RCC 7860 (cell line): ENCODE measurements at places on chromosomes 1 and 21.

GRCh38 chr1:59596432-59596831, 218.3 kb upstream of the HOOK1 start:
- peak; percentile 77 for DNase-seq

- DNase-seq: peak; percentile 31
Observed at GRCh38 chr1:81920245-81920740, 119.6 kb downstream of the ADGRL2 start.

DNA sequence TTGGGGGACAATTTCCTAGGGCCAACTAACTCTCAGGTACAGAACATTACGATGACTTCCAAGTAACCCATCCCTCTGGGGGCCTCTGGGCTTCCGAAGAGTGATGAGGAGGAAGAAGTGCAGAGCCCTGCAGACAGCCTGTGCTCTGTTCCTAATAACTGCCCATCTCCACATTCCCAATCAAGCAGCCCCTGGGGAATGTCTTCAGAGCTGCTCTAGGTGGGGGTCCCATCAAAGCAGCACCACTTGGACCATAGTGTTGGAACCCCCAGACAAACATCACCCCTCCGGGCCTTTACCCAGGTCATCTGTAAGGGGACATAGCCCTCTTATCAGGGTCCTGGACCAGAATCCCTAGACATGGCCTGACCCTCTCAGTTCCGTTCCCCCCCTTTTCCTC, 357.3 kb downstream of the NPHP4 start:
- DNase-seq: no peak

DNA sequence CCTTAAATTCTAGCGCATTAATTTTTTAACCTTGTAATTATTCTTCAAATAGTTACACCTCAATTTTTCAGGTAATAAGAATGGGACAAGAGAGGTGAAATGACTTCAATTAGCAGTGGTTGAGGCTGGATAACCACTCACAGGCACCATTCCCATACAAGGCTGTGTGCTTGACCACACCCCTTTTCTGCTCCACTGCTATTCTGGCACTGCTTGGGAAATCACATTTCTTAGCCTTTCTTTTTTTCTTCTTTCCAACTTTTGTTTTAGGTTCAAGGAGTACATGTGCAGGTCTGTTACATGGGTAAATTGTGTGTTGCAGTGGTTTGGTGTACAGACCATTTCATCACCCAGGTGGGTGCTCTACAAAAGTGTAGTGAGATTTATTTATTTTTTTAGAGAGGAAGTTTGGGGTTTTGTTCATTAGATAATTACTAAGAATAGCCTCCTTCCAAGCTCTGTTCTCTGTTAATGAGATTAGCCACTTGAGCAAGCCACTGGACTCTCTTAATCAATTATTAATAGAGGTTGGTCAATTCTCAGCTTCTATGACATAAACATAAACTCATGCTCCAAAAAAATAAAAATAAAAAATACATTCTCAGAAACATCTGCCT, 14.4 kb downstream of the ILDR2 start:
- no peak for DNase-seq

DNA sequence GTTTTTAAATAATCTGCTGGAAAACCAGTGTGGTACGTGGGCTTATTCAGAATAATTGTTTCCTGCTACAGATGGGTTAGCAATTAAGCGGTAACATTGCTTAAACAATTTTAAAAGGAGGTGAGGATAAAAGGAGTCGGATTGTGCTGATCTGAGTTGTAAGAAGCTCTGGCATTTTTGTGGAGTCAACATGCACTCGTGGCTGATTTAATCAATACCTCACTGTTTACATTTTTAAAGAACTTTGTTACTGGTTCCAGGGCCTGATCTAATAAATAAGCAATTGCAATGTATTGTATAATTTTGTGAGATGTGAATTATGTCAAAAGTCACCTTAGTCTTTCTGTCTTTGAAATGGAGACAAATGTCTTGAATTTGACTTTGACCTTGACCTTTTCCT, 474.0 kb downstream of the SETD4 start:
- DNase-seq: no peak

- no peak for DNase-seq
Observed at GRCh38 chr1:160453443-160453842, 53.1 kb downstream of the VANGL2 start.

DNA sequence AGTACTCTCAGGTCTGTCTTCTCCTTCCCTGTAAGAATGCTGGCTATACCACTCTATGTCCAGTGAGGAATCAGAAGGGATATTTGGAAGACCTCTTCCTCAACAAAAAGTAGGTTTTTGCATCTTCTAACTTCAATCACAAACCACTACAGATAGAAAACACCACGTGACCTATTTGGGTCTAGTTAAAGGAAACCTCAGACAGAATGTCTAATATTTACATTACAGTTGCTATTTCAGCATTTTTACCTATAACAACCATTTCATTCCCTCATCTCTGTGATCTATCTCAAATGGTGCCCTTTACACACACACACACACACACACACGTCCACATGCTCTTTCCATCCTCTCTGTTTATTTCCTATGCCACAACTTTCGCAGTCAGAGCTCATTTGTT, 7.9 kb upstream of the ADORA3 start:
- no peak for DNase-seq

DNA sequence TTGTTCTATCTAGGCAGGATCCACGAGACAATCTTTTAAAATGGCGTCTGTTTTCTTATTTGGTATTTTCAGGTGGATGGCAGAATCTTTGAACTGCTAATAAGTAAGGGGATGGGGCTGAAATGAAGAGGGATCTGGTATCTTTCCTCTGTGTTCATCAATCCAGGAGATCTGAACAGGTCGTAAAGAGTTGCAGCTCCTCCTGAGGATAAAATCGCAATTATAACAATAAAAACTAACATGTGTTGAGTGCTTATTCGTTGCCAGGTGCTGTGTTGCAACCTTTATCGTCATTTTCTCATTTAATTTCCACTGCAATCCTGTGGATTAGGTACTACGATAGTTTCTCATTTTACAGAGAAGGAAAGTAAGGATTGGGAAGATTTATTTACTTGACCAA, 134.6 kb upstream of the DPYD start:
- no peak for DNase-seq

DNA sequence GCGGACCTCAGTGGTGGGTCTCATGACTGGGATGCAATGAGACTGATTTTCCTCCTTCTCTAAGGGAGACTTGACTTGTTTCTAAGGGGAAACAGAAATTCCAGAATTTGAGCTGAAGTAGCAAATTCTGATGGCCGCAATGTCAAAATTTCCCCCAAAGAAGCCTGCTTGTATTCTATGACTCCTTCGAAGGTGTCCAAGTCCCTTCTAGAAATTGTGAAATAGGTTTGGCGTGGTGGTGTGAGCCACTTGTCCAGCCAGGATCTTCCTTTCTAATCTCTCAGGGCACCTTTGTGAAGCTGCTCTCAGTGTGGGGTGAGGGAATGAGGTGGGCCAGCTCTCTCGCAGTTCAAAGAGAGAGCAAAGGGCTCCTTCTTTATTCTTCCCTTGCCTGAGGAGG, 19.9 kb downstream of the CLIC6 start:
- DNase-seq: no peak

GRCh38 chr1:231032963-231033362, 7.1 kb downstream of the FAM89A start:
- DNase-seq: no peak

- DNase-seq: no peak
Observed at GRCh38 chr1:9400425-9401079, 107.9 kb downstream of the SPSB1 start.
